Lung microvascular endothelial cell (primary cell): ENCODE measurements at places on chromosomes 6 and 20.
A peak's percentile ranks its signal among the peaks of the same experiment; 100 is the strongest.

DNA sequence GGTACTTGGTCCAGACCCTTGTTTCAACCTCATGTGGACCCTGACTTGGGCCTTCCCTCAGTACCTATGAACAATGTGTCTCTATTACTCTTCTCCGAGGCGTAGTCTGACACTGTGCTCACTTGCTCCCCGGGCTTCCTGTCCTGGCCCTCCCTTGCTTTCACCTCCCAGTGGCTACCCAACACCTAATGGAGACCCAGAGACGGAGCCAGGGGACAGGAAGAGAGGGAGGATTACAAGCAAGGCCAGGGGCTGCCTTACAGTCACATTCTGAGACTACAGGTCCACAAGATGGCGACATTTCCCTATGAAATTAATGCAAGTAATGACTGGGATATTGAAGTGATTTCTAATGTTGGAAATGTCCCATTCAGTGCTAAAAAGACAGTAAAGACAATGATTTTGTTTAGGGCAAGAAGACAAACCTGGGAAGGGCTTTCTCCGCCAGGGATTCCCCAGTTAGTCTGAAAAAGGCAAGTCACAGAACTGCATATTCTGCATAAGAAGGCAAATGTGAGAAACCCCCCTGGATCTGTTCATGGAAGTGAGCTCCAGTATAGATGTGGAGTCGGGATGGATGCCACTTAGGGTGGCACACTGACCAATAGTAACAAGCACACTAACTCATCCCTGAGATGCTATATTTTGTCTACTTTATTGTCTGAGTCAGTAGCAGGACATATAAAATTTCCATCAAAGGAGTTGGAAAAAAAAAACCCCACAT lies 44.0 kb upstream of the ZBTB24 start:
- peak; percentile 78 for DNase-seq

GRCh38 chr6:128641703-128642102 lies 121.3 kb upstream of the PTPRK start:
- DNase-seq, result no peak

- peak; percentile 9 for DNase-seq
Observed at GRCh38 chr6:38283734-38284362, 355.9 kb downstream of the BTBD9 start.

- no peak for DNase-seq
Observed at GRCh38 chr6:39083231-39083634, 31.8 kb downstream of the SAYSD1 start.

DNA sequence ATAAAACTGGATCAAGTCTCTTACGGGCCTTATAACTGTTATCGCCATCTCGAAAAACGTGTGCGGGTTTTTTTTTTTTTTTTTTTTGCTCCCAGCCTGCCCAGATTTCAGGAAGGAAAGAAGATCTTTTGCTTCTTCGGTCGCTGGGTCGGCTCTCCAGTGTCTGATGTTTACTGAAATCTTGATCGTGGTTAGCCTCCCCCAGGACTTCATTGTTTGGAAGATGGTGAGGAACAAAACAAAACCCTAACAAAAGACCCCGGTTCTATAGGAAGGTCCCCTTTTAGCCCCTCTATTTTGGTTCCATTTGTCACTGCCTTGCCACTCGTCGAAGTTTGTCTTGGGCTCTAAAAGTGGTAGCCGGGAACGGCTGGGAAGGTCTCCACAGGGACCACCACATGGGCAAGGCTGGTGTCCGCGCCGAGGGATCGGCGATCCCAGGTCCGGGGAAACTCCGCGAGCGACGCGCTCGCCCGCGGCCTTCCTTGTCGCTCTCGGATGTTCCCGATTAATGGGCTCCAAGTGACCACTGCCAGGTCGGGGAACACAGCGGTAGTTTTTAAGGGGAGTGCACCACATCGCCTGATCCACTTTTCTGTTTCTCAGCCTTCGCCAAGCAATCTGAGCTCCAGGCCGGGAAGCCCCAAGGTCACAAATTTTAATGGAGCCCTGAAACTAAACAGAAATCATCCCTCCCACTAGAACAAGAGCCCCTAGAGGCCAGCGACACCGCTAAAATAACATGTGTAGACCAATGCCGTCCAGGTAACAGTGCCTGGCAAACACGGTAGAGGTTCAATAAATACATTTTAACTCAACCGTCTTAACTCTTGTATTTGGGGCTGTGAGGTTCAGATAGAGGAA lies 27.0 kb downstream of the TRIM27 start:
- peak; percentile 83 for DNase-seq

GRCh38 chr20:33169176-33169794 lies 1.3 kb downstream of the BPIFA2 start:
- DNase-seq, result no peak

GRCh38 chr20:48015943-48016723 lies 230.9 kb upstream of the SULF2 start:
- DNase-seq, result no peak

DNA sequence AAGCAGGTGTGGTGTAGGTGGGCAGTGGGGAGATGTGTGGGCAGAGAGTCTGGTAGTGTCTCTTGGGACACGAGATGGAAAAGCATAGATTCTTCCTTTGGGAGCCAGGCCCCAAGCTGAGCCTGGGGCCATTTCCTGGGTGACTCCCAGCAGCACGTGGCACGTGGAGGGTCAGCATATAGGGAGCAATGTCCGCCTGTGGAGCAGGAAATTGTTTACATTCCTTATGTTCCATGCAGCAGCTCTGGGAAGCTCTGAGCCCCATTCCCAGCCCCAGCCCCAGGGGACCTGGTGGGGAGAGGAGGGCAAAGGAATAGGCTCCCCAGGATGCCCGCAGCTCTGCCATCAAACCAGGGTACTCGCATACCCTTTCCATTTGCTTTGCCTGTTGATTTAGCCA lies 57.6 kb downstream of the DAAM2 start:
- DNase-seq, result no peak

GRCh38 chr20:43355610-43356009 lies 102.1 kb upstream of the SRSF6 start:
- no peak for DNase-seq

- DNase-seq, result no peak
Observed at GRCh38 chr20:22502731-22503191, 81.6 kb downstream of the FOXA2 start.

GRCh38 chr20:14568225-14568624 lies 230.8 kb upstream of the FLRT3 start:
- no peak for DNase-seq
